ENCODE measurements at places on chromosomes 2 and 18.

- DNase-seq, result no peak
These were observed 1.5 kb downstream of the CRYBA2 start for GRCh38 chr2:218991674-218992168.

GRCh38 chr2:205712508-205712907 lies 30.2 kb downstream of the NRP2 start:
- no peak for DNase-seq

DNA sequence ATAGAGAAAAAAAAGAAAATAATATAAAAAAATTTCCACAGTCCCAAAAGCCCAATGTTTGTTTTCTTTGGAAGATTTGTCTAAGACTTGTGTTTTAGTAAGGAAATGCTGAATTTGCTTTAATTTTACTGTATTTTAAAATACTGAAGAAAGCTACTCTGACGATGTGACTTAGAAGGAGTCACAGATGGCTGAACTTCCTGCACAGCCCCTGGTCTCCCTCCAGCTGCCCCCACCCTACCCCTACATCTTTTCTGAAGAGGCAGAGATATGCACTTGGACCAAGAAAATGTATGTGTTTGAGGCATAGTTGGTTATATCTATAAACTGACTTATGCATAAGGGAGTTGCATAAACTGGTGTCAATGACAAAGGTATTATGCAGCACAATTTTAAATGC lies 172.3 kb downstream of the CDH2 start:
- DNase-seq, result no peak

DNA sequence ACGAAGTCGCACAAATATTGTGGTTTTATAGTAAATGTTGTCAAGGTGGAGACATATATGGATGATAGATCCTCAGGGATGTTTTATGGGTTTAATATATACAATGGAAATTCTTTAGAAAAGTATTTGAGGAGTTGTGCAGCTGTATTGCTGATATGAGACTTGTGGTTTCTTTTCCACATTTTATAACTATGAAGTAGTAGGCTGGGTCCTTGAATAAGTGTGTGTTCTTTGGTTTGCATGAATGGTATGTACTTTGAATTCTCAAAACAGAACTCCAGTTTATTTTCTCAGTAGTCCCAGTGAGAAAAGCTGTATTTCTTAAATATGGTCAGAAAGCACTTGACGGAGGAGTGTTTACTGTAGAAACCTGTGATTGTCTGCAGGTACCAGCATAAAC lies 42.4 kb downstream of the PLCL1 start:
- no peak for DNase-seq

GRCh38 chr2:229654437-229654836 lies 59.9 kb downstream of the DNER start:
- no peak for DNase-seq
